ENCODE measurements at places on chromosomes 5 and 9. TPM values are rescaled to one million over a fixed set of nuclear protein-coding genes. Genes with fewer than 3 reads are reported as not detected.

Gene NFX1
- 31.6 TPM for total RNA-seq

GRCh38 chr9:68751556-68751955, 46.5 kb downstream of the PIP5K1B start:
- no peak for DNase-seq

Gene NME5
- 2.1 TPM for total RNA-seq

Gene NUTM2G
- not detected for total RNA-seq

Gene NR2F1-AS1
- 0.57 TPM for total RNA-seq

GRCh38 chr5:175489693-175490443, 11.5 kb downstream of the SFXN1 start:
- DNase-seq, result no peak

DNA sequence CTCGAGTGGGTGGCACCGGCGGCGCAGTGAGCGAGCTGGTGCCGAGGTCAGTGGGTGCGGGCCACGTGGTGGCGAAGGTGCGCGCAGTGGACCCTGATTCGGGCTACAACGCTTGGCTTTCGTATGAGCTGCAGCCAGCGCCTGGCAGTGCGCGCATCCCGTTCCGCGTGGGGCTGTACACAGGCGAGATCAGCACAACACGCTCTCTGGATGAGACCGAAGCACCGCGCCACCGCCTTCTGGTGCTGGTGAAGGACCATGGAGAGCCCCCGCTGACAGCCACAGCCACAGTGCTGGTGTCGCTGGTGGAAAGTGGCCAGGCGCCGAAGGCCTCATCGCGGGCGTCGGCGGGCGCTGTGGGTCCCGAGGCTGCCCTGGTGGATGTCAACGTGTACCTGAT, 2.1 kb downstream of the PCDHA5 start:
- DNase-seq, result peak; percentile 28

DNA sequence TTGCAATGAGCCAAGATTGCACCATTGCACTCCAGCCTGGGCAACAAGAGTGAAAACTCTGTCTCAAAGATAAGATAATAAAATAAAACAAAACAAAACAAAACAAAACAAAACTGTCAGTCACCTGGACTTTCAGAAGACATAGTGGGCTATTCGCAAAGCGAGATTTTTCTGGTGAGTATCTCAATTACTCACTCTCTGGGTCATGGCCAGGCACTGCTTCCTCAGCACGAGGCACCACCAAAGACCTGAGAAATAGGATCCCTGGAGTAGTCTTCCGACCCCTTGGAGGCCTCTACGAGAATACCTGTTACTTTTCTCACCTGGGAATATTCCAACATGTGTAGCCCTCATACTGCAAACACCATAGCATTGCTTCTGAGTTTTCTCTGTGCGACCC, 201.7 kb upstream of the ZNF618 start:
- no peak for DNase-seq

DNA sequence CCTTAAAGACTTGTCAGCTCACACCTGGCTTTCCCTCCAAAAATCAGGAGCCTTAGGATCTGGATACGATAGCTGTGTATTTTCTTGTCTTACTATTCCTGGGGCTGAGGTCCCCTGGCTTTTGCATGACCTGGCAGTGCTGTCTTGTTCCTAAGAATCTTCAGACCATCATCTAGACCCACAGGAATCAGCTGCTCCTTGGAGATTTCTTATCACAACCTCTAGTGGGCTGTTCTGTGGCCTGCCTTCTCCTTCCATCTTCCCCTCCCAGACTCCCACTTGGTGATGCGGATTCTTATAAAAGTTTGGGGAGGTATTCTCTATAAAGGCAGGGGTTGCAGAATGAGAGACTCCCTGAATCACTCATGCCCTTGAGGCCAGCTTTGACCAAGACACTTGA, 21.4 kb downstream of the LCP2 start:
- no peak for DNase-seq

Gene PCDHGB5
- total RNA-seq, result 6.4 TPM

- no peak for DNase-seq
Measured at GRCh38 chr5:56176871-56177533, 56.1 kb downstream of the ANKRD55 start.

DNA sequence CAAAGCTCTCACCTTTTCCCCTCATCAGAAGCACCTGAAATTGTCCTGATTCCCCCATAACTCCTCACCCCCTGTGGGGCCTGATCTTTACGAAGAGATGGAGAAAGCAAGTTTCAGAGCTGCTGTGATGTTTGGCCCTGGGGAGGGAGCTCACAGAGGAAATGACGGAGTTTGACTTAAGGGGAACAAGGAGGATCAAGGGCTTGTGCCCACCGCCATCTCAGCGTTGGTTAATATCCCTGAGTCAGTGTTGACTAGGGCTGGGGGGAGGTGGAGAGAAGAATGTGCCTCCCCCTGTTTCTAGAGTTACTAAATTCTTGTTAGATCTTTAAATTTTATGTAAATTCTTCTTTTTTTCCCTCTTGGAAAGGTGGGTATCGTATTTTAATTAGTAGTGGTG, 27.8 kb downstream of the FGF18 start:
- no peak for DNase-seq

DNA sequence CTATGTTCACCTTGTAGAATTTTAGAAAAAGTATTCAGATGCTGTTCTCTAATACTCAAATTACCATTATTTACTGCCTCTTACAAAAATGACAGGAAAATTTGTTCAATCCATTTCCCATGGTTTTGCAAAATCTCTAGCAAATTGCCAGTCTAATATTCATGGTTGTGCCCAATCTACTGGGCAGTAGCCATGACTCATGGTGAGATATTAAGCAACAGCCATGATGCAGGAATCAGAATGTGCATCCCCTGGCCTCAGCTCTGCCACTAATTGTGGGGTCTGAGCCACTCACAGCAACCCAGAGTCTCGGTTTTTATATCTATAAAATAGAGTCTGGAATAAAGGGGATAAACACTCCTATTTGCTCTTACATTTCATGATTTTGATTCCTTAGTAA, 353.6 kb downstream of the DEPDC1B start:
- no peak for DNase-seq

Gene RPL37
- total RNA-seq, result 619 TPM

Gene ARID3C
- total RNA-seq, result not detected

- DNase-seq, result no peak
Measured at GRCh38 chr9:14063756-14064155, 250.2 kb downstream of the NFIB start.

DNA sequence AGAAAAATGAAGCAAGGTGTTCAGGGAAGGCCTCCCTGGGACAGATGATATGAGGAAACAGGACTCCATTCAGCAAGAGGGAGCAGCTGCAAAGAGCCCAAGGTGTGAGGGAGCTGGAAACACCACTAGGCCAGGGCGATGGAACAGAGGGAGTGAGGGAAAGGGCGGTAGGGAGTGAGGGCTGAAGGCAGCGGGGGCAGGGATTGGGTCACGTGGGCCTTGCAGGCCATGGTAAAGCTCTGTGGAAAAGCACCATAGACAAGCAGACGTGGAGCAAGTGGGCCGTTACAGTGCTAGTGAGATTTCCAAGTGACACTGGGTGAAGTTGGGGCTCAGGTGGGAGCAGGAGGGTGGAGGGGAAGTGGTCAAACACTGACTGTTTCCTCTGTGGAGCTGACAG, 10.8 kb upstream of the PRRC1 start:
- no peak for DNase-seq

Gene LCN9
- total RNA-seq, result not detected

Gene IL9
- not detected for total RNA-seq

DNA sequence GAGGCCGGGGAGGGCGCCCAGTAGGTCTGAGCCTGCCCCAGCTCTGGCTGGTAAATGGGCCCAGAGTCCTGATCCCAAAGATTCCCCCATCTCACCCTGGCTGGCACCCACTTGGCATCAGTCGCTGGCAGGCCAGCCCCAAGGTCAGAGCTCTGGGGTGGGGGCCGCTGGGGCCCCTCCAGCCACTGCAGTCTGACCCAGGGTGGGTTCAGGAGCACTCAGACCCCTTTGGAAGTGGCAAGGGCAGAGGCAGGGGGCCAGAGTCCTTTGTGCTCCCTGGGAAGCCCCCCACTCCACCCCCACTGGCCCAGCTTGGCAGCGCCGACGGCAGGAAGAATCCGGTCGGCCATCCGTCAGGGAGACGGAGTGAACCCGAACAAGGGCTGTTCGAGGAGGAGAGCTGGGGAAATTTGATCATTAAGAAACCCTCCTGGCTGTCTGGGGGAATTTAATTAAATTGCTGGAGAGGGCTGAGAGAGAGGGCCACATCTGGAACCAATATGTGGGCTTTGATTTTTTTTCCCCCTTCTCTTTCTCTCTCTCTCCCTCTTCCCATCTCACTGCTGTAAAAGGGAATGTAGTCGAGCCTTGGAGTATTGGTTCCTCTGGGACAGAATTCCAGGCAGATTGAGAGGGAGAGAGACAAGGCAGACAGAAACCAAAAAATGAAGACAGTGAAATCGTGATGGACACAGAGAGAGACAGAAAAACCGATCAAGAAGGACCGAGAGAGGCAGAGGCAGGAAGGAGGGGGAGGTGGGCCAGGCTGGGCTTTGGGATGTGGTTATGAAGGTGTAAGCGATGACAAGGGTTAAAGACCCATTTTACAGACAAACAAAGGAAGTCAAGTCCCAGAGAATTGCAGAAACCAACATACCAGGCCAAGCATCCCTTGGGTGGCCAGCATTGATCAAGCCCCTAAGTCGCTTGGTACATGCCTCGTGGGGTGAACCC, 8.1 kb upstream of the ASB6 start:
- no peak for DNase-seq
